T-helper 1 cell treated with Interleukin-12 subunit alpha and Interleukin-12 subunit beta and Interleukin-4 antibody, amounts not matched to agents 30 ng/mL and 1 ng/mL, for 36 hours (primary cell): ENCODE measurements at places on chromosomes 2 and 18. TPM values are rescaled to one million over a fixed set of nuclear protein-coding genes. Genes with fewer than 3 reads are reported as not detected.

PIGN gene
- 28.0 and 28.3 TPM in 2 replicates for total RNA-seq

CIB4 gene
- not detected in 2 replicates for total RNA-seq

MALL gene
- 0.20 TPM in 1 of 2 replicates, not detected in the other for total RNA-seq

ACVR1C gene
- total RNA-seq: 1.8 and 1.9 TPM in 2 replicates

YWHAQ gene
- total RNA-seq: 217 and 223 TPM in 2 replicates

ZNF385B gene
- total RNA-seq: not detected in 2 replicates

CTAGE1 gene
- not detected in 2 replicates for total RNA-seq

ARHGAP28 gene
- total RNA-seq: not detected in 2 replicates

UNC50 gene
- total RNA-seq: 29.1 and 32.8 TPM in 2 replicates

MC5R gene
- 0.15 TPM in 1 of 2 replicates, not detected in the other for total RNA-seq

PTPRM gene
- total RNA-seq: 8.2 and 12.1 TPM in 2 replicates

CNTNAP5 gene
- not detected in 2 replicates for total RNA-seq

CAPN14 gene
- 0.44 and 0.68 TPM in 2 replicates for total RNA-seq
